GM12891 (cell line): ENCODE measurements at places on chromosomes 13 and 19.

DNA sequence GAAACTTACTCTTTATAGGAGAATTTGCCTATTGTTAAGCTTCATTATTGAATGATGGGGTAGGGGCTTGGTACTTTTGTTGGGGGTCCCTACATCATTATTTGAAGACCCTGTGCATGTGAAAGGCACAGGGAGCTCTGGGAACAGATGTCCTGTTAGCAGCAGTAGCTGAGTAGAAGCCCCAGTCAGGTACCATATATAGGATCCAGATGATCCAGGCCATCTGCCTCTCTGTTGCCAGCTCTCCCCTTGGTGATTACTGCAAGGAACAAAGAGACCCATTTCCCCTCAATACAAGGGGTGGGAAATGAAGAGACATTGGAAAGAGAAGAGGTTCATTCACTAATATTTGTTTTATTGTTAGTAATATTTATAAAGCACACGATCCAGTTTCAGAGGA, 4.4 kb upstream of the MTMR6 start:
- no peak for DNase-seq

DNA sequence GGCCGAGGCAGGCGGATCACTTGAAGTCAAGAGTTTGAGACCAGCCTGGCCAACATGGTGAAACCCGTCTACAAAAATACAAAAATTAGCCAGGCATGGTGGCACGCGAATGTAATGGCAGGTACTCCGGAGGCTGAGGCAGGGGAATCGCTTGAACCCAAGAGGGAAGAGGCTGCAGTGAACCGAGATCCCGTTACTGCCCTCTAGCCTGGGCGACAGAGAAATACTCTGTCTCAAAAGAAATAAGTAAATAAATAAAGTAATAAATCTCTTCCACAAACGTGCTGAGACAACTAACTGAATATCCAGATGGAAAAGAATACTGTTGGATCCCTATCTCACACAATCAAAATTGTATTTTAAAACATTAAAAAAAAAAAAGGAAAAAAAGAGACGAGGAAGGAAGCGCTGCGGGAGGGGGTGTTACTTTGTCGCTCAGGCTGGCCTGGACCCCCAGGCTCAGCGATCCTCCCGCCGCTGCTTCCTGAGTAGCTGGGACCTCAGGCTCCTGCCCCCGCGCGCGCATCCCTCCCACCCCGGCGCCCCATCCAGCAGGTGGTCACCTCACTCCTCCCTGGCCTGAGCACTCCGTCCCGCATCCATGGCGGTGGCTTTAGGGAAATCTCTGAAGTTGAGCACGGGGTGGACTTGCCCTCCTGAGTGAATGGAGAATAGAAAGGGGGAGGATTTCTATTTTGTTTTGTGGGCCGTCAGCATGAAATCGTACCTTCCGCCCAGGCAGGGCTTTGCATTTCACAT, 628 bp upstream of the ZNF813 start:
- peak; percentile 18 for DNase-seq

DNA sequence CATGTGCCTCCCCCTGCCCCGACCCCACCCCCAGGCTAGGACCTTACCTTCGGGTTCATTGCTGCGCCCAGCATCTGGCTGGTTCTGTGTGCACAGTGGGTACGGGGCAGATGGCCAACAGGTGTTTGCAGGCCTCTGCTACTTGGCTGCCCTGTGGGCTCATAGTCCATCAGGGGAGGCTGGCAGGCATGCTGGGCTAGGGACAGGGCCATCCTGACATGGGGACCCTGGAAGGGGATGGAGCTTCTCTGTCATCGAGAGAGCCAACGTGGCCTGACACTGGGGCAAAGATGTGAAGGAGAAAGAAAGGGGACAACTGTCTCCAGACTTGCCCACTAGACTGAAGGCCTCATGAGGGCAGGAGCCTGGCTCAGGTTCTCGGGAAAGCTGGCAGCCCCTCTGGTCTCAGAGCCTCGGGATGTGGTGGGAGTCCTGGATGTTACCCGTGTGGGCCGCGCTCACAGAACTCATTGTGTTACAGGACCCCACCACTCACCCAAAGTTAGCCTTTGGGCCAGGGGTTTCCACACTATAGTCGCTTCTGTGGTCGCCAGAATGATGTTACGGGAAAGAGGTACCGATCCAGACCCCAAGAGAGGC, 4.7 kb downstream of the ZNF536 start:
- DNase-seq: no peak

GRCh38 chr13:34401696-34402095, 540.4 kb upstream of the NBEA start:
- no peak for DNase-seq

DNA sequence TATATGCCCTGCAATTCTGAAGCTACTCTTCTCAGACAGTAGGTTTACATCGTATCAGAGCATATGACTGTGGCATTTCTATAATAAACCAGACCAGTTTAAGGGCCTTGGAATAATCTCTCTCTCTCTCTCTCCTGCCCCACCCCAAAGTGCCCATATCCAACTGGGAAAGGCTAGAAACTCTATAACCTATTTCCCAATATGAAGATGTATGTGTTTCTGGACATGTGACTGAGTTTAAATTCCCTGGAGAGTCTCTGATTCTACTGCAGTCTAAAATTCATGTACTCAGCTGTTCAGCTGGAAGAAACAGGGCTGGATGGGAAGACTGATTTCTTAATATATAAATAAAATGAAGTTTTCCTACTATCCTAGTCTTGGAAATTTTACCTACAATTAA, 91.9 kb upstream of the MBNL2 start:
- DNase-seq: no peak
